Foreskin fibroblast (primary cell): ENCODE measurements at places on chromosomes 6 and 20.
A peak's percentile ranks its signal among the peaks of the same experiment; 100 is the strongest.

- no peak for DNase-seq
These were observed 53.1 kb upstream of the ARMC2 start for GRCh38 chr6:108795122-108795521.

DNA sequence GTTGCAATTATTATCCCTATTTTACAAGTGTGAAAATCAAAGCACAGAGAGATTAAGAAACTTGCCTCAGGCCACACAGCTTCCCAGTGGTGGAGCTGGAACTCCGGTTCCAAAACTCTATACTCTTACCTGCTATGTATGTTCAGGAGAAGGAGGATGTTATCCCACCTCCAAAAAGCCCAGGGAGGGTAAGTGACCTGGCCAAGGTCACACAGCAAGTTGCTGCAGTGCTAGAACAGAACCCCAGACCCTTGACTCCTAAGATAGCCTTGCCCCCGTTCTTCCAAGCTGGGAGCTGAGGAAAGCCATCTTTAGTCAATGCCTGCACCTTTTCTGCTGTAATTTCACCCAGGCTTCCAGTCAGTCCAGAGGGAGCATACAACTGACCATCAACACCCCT, 42.3 kb downstream of the BPIFB1 start:
- DNase-seq: no peak

GRCh38 chr20:49676581-49677291, 36.9 kb downstream of the B4GALT5 start:
- peak; percentile 70 for DNase-seq

- peak; percentile 96 for DNase-seq
These were observed 43.7 kb upstream of the MAP7 start for GRCh38 chr6:136593748-136594490.

DNA sequence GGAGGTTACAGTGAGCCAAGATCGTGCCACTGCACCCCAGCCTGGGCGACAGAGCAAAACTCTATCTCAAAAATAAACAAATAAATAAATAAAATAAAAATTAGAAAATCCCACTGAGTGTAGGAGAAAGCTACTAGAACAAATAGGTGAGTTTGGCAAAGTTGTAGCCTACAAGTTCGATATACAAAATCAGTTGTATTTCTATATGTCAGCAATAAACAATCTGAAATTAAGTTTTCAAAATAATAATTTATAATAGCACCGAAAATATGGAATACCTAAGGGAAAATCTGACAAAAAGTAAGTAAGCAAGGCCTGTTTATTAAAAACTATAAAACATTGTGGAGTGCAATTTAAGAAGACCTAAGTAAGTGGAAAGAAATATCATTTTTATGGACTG, 5.1 kb upstream of the DEFB118 start:
- DNase-seq: no peak

DNA sequence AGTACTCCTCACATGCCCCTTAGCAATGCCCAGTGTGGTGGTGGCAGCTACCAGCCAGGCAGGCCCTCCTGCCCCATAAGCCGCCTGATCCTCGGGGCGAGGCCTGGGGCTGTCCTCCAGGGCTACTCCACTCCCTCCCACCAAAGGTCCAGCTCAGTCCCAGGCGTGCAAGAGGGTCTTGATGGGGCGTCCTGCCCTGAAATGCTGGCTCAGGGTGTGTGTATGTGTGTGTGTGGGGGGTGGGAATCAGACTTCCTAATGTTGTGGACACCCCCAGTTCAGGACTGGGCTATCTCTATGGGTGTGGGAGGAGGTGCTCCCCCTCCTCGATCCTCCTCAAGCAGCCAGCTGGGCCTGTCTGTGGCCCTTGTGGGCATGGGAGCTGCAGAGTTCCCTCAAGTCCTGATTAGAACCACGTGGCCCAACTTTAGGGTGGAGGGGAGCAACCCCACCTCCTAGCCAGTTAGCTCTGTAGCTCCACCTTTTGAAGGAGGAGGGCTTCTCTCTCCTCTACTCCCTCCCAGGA, 7.5 kb downstream of the HSPA12B start:
- no peak for DNase-seq

- DNase-seq: no peak
These were observed 39.7 kb upstream of the CARMIL1 start for GRCh38 chr6:25239498-25239897.

DNA sequence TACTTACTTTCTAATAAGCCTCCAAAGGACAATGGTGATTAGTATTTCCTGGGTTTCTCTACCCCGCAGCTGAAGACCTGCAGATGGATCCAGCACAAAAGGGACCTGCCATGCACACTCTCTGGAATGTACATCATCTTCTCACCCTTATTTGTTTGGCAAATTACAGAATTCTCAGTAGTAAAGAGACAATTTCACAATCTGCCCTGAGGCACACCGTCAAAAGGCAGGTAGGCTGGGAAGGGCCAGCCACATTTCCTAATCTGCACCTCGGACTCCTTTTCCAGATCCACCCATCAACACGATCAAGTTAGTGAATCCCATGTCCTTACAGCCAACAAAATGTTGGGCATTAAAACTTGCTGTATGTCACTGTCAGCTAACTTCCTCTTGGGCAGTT, 4.9 kb downstream of the OVOL2 start:
- no peak for DNase-seq

DNA sequence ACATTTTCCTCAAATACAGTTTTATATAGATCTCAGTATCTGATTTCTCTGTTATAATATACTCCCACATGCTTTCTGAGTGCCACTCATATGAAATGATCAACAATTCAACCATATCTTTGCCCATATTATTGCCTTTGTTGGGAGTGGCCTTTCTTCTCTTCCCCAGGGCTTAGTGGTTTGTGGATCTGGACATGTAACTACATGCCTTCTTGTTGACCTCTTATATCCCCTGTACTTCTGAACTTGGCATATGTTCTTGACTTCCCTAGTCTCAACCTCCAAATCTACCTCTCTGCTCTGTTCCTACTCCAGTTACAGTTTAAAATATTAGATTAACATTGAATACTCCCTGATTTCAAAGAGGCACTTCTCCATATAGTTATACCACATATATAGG, 34.3 kb upstream of the PRIM2 start:
- peak; percentile 42 for DNase-seq

DNA sequence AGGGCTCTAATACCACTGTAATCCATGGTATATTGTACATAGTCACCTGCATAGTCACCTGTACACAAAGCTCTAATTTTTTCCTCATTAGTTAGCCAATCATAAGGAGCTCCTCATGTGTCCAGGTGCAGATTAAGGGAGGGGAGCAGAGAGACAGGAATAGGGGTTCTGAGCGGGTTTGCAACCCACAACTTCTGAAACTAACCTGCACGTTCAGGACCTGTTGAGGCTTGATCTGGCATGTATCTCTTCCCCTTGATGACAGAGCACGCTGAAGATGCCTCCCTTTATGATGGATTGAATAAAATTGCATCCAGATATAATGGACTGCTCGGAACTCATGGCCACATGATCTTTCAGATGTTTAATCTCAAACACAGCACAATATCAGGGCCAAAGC, 179.4 kb upstream of the PRND start:
- DNase-seq: no peak

GRCh38 chr20:33162753-33163152, 5.2 kb upstream of the BPIFA2 start:
- DNase-seq: no peak

- no peak for DNase-seq
These were observed 8.9 kb upstream of the FITM2 start for GRCh38 chr20:44319839-44320422.

DNA sequence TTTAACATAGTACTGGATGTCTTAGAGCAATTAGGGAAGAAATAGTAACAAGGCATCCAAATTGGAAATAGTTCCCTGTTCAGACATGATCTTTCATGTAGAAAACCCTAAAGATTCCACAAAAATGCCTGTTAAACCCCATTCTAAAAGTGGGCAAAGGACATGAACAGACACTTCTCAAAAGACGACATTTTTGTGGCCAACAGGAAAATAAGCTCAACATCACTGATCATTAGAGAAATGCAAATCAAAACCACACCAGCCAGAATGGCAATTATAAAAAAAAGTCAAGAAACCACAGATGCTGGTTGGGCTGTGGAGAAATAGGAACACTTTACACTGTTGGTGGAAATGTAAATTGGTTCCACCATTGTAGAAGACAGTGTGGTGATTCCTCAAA, 109.9 kb upstream of the MOCS1 start:
- DNase-seq: no peak

DNA sequence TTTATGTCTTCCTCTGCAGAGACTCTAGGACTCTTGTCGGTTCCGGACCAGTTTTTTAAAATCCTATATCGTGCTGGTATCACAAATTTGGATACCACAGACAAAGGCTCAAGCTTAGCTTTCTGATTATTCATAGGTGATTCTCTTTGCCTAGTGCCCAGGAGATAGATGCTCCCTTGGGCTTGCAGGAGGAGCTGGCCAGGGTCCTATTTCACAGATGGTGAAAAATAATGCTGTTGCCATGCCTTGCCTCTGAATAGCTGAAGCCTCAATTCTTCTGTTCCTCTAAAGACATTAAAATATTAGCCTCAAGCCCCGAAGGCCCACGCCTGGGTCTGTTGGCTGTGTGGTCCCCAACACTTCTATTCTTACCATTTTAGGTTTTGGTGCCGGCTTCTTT, 123.9 kb upstream of the BACH2 start:
- DNase-seq: no peak

DNA sequence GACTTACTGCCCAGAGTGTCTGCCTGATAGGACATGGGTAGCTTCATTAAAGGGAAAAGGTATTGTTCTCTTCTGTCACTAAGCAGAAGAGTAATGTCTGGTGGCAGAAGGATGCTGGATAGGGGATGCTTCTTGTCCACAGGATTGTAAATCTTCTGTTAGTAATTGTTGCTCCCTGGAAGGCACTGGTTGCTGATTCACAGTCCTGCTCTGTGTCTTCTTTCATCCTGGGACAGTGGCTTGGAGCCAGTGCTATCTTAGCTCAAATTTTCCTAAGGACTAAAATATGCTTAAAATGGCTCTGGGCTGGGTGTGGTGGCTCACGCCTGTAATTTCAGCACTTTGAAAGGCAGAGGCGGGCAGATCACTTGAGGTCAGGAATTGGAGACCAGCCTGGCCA, 48.0 kb downstream of the SYTL3 start:
- no peak for DNase-seq

GRCh38 chr6:74871757-74872156, 334.1 kb downstream of the COL12A1 start:
- DNase-seq: peak; percentile 41

DNA sequence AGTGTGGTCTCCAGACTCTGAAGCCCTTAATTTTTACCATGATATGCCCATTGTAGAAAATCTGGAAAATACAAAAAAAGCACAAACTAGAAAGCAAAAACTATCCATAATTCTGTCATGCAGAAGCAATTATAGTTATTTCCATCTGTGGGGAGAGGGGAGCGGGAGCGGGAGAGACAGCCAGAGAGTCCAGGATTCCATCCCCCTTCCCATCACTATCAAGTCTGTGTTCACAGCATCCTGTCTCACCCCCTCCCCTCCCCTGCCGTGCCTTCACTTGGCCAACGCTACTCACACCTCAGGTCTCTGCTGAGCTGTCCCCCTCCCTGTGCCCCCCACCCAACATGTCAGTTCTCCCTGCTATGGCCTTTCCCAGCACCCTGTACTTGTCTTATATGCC, 14.5 kb downstream of the RIMS4 start:
- no peak for DNase-seq

GRCh38 chr6:49252901-49253300, 210.2 kb downstream of the MMUT start:
- DNase-seq: no peak

GRCh38 chr6:132218059-132218696, 183.1 kb downstream of the MOXD1 start:
- peak; percentile 56 for DNase-seq

GRCh38 chr6:113361014-113361645, 496.0 kb upstream of the MARCKS start:
- peak; percentile 62 for DNase-seq

- peak; percentile 86 for DNase-seq
These were observed 12.8 kb upstream of the DNAAF9 start for GRCh38 chr20:3420211-3420707.

DNA sequence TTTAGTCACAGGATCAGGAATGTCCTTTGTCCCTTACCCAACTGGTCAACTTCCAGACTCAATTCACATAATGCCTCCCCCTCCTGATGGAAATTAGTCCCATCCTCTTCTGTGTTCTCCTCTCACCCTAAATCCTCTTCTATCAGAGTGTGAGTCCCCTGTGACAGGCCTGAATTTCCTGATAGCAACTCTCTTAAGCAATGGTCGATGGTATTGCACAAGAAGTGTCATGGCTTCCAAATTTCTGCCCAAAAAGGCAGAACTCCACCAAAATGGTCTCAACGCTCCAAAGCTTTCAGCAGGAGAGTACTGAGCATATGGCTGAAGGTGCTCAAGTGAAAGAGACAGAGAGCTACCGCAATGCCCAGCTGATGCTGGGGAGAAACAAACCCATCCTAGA, 2.4 kb downstream of the PREP start:
- peak; percentile 15 for DNase-seq

GRCh38 chr20:49308875-49309274, 31.0 kb upstream of the ZNFX1 start:
- no peak for DNase-seq

GRCh38 chr6:62174548-62174947, 111.5 kb downstream of the KHDRBS2 start:
- no peak for DNase-seq

- DNase-seq: peak; percentile 83
These were observed 40.0 kb downstream of the EFCAB8 start for GRCh38 chr20:32898729-32899128.

- DNase-seq: no peak
These were observed 126.3 kb upstream of the HEY2 start for GRCh38 chr6:125623085-125623484.

DNA sequence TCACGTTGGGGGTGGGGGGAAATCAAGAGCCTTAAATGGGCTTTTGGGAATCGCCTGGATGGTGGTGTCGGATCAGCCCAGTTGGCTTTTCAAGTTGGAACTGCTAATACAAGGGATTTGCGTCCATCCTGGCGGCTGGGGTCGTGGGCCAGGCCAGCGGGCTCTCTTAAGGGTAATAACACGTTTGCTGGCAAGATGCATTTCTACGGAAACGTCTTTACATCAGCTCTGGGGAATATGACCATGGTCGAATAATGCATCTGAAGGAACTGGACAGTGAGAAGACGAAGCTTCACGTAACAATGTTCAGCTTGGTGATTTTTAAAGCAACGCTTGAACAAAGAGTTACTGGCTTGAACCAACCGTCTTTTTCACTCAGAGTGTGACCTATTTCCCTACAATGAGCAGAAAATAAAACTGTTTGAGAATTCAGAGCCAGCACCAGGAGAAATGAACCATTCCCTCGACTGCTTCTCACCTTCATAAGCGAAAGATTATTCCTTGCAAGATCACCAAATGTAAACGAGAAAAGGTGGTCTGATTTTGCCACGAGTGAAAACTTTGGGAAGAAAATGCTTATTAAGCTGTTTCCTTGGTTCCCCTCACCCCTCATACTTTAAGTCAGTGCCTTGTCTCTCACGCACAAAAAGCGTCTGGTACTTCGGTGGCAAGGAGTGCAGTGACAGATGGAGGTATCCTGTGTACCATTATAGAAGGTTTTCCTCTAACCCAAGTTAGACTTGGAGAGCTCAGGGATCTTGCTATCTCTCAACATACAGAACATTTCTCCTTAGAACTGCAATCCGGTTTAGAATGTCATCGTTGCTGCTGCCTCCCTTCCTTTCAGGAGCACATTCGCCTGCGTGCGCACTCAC, 1.4 kb upstream of the MARCKS start:
- DNase-seq: peak; percentile 72
